ENCODE measurements at places on chromosomes 5 and 9.

DNA sequence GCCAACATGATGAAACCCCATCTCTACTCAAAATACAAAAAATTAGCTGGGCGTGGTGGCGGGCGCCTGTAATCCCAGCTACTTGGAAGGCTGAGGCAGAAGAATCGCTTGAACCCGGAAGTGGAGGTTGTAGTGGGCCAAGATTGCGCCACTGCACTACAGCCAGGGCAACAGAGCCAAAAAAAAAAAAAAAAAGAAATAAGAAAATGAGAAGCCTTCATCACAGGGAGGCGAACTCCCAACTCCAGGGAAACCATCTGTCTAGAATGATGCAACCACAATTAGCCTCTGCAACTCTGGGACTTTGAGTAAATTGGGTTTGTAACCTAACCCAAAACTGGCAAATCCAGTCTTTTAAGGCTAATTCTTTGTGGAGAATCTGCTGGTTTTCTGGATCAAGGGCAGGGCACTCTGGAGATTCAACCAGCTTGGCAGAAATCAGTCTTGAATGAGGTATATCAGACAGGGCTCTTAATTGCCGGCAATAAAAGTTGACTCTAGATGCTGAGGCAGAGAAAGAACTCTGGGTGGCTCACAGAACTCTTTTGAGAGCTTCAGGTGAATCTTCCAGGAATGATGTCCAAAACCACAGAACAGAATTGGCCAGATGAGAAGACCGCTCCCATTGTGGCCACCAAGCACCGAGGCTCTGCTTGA lies 9.9 kb downstream of the S100Z start:
- no peak for DNase-seq

- no peak for DNase-seq
These were observed 9.1 kb upstream of the KIF12 start for GRCh38 chr9:114108016-114108833.

GRCh38 chr9:16693616-16694015 lies 176.9 kb downstream of the BNC2 start:
- no peak for DNase-seq

- DNase-seq: no peak
These were observed 384.8 kb downstream of the MAT2B start for GRCh38 chr5:163890261-163890660.

- DNase-seq: no peak
These were observed 42.8 kb upstream of the KLF9 start for GRCh38 chr9:70457235-70457634.

DNA sequence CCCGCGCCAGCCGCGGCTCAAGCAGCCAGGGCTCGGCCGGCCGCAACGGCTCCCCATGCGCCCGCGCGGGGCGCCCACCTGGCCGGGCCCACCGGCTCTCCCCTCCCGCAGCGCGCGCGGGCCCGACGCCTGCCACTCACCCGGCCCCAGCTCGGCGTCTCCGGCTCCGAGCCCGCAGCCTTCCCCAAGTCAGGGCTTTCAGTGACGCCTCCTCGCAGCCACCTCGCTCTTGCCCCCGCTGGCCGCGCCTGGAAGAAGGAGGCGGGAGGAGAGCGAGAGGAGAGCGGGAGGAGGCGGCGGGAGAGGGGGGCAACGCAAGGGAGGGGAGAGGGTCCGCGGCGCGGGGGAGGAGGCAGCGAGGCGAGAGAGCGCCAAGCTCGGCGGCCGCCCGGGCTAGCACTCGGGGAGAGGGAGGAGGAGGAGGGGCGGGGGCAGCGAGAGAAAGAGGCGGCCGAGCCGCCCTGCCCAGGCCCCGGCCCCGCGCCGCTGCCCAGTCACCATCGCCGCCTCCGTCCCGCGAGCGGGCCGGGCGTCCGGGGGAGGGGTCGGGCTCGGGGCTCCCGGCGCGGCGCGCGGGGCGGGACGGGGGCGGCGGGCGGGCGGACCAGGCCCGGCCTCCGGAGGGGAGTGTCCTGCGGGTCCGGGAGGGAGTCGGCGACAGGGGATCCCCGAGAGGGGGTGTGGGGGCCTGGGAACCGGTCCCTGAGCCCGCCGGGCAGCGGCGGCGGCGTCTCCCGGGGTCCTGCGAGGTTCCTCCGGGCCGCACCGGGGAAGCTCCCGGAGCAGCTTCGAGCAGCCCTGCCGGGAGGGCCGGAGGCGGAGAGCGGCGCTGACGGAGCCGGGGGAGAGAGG lies at the start of gene LHFPL2:
Gene LHFPL2 (minus strand): TSS at position 414 of the 852 bp plus-strand sequence. CDS start 138,559 bp downstream, outside the sequence.
- DNase-seq: no peak

GRCh38 chr5:150313501-150313900 lies 10.8 kb upstream of the ARSI start:
- no peak for DNase-seq

DNA sequence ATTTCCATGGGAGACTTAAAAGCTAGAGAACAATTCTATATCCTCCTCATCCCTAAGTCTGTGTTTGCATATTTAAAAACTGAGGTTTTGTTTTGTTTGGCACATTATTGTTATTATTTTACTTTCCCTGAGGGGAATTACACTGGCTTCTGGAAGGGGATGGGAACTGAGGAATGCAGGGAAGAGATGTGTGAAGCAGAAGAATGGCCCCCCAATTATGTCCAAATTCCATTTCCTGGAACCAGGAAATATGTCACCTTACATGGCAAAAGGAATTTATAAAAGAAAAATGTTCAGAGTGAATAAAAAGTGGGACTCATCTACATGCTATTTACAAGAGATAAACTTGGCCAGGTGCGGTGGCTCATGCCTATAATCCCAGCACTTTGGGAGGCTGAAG lies 129.8 kb downstream of the MARCHF11 start:
- DNase-seq: no peak

- no peak for DNase-seq
These were observed 61.2 kb upstream of the JAK2 start for GRCh38 chr9:4923580-4924544.

DNA sequence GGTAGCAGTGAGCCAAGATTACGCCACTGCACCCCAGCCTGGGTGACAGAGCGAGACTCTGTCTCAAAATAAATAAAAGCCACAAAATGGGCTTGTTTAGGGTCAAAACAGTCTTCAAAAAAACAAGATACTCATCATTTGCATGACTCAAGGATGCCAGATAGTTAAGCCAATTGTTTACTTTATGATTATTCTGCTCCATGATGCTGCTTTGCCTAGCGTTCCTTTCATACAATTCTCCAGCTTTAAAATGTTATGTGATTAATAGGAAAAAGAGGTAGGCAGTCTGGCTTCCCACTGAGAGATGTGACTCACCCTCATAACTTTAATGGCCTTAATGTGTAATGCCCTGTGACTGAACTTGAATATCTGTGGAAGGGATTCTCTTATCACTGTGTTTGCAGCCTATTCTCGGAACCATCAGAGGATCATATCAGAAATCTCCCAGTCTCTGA lies 364.6 kb upstream of the TRPC7 start:
- DNase-seq: no peak

DNA sequence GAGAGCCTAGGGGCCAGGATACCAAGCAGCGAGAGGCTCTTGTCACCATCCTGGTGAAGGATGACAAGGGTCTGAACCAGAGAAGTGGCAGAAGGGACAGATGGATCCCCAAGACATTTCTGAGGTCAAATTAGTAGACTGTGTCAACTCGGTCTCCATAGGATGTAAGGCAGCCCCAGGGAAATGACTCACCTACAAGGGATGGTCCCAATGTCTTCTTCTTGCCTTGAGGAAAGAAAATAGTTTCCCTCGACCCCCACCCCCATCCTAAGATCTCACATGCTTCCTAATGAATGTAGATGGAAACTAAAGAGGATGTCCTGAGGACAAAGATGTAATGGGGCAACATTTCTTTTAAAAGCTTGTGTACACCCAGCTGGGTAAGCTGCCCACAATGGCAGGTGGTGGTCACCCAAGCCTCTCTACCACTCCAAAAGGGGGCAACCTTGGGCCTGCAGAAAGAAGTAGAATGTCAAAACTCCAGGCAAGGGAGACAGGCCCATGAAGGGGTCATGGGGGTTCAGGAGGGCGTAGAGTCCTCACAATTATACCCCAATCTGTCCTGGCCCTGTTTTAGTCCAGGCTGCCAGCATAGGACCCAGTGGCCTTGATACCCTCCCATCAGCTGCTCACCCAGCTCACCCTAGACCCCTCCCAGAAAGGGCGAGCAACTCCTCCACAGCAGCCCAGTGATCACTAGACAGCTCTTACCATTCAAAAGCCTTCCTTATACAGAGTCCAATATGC lies 187.4 kb downstream of the ACTL7B start:
- DNase-seq: no peak

- DNase-seq: no peak
These were observed 1026.7 kb upstream of the DMAC1 start for GRCh38 chr9:8826281-8826680.
